ENCODE measurements at places on chromosomes 16 and 17.

DNA sequence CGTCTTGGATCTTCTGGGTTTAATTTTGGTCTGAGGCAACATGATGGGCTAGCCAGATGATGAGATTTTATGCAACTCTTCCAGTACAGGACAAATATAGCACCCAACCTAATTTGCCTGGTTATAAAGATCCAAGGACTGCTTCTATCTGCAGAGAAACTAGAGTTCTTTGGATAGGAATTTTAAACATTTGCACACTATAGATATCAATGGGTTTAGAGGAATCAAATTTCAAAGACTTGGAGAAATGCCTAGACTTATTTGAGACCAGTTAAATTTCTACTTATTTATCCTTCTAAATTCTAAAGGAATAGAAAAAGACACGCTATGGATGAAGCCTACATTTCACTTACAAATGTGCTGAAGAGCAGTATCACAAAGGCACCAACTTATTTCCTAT is 12.6 kb downstream of the PMFBP1 start:
- no peak for DNase-seq

DNA sequence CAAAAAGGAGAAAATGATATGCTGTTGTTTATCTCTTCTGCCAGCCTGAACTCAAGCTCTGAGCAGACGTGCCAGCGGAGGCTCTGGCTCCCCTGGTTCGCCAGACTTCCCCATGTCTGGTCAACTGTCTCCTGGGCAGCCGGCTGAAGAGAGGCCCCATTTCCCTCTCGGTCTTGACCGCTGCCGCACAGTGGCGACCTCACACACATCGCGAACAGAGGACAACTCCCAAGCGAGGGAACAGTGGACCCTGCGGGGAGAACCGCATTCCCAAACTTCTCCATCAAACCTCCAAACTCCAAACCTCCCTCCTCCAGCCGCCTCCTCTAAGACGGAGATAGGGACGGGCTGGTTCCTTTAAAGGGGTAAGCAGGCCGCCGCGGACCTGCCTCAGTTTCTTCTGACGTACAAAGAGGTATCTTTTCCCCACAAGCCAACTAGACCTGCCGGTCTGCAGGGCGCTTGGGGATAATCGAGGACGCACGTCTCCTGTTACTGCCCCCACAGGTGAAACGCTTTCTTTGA is 24.9 kb upstream of the RFFL start:
- no peak for DNase-seq

DNA sequence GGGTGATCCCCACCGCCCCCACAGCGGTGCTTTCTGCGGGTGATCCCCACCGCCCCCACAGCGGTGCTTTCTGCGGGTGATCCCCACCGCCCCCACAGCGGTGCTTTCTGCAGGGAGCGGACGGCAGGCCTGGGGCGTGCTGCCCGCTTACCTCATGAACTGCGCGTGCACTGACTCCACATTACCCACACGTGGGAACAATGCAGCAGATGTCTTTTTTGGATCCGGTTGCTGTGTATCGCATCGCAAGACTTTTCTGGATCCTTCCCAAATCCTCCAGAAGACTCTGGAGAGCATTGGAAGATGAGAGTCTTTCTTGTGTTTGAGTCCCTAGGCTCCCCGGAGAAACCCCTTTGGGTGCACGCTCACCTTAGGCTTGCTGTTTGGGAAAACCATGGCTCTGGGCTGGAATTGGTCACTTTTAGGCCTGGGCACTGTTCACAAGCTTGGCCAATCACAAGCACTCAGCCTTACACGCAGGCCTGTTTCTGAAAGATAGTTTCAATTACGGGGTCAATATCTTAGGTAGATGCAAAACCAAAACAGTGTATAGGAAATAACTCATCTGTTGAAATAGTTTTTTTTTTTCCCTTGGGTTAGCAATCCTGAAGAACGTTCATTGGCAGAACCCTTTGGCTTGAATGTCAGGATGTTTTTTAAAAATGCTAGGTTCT is 201.8 kb downstream of the RPTOR start:
- no peak for DNase-seq

- DNase-seq: no peak
Observed at GRCh38 chr16:1054660-1055556, 17.6 kb upstream of the SSTR5 start.

GRCh38 chr16:85296859-85297660 is 184.8 kb upstream of the CIBAR2 start:
- peak; percentile 30 for DNase-seq

GRCh38 chr17:2292100-2292499 is 11.5 kb downstream of the SMG6 start:
- DNase-seq: no peak

GRCh38 chr17:74355065-74355464 is 6.6 kb downstream of the BTBD17 start:
- no peak for DNase-seq

GRCh38 chr16:50881331-50881830 is 139.5 kb downstream of the CYLD start:
- DNase-seq: no peak

DNA sequence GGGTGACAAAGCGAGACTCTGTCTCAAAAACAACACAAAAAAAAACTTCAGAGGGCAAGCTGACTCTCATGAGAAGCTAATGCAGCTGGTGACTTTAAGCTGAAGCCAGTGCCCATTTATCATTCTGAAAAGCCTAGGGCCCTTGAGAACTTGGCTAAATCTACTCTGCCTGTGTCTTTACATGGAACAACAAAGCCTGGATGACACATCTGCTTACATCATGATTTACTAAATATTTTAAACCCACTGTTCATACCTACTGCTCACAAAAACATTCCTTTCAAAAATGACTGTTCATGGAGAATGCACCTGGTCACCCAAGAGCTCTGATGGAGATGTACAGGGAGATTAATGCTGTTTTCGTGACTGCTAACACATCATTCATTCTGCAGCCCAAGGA is 6.1 kb upstream of the ALOX12 start:
- DNase-seq: no peak

DNA sequence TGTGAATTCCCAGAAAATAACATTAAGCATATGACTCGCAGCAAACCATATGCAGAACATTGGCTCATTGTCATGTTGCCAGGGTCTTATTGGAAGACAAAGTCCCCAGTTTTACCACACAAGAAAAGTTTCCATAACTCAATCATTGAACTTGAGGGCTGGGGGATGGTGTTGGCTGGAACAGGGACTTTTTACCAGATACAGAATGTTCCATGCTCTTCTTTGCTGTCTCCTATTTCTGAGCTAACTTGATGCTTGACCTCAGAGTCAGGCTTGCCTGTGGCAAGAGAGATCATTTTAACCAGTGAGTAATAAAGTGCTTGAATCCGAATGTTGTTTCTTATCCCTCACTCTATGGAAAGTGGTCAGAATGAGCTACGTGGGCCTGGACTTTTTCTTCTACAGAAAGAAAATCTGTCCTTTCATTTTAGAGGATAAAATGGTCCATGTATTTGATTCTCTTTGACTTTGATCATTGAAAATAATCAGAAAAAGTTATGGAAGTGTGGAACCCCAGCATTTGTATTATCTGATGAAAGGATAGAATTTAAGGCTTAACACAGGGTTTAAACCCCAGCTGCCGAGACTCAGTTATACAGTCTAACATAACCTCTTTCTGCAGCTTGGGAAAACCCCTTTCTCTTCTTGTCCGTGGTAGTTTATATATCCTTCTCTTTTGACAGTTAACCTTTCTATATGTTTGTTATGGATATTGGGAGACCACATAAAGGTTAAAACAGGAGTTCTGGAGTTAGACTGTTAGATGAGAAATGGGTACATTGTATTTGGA is 67.0 kb downstream of the TUBD1 start:
- no peak for DNase-seq

GRCh38 chr17:46745376-46745775 is 73.1 kb downstream of the WNT3 start:
- no peak for DNase-seq

GRCh38 chr17:7111784-7112509 is 2.7 kb downstream of the ASGR2 start:
- no peak for DNase-seq

- DNase-seq: no peak
Observed at GRCh38 chr16:87423429-87423828, 31.3 kb downstream of the MAP1LC3B start.
